Endodermal cell (in vitro differentiated cells): ENCODE measurements at places on chromosomes 6 and 20. TPM values are rescaled to one million over a fixed set of nuclear protein-coding genes. Genes with fewer than 3 reads are reported as not detected.

Gene RSPH4A
- total RNA-seq, result 0.88 and 0.92 TPM in 2 replicates

GRCh38 chr6:21450149-21450548, 143.4 kb upstream of the SOX4 start:
- peak; percentile 57 for DNase-seq

Gene NKX2-2
- total RNA-seq, result 0.31 to 0.46 TPM in 2 of 3 replicates, not detected in the other

Gene HDGFL1
- not detected in 2 replicates for total RNA-seq

Gene MAS1
- 0.04 TPM in 1 of 3 replicates, not detected in the others for total RNA-seq

DNA sequence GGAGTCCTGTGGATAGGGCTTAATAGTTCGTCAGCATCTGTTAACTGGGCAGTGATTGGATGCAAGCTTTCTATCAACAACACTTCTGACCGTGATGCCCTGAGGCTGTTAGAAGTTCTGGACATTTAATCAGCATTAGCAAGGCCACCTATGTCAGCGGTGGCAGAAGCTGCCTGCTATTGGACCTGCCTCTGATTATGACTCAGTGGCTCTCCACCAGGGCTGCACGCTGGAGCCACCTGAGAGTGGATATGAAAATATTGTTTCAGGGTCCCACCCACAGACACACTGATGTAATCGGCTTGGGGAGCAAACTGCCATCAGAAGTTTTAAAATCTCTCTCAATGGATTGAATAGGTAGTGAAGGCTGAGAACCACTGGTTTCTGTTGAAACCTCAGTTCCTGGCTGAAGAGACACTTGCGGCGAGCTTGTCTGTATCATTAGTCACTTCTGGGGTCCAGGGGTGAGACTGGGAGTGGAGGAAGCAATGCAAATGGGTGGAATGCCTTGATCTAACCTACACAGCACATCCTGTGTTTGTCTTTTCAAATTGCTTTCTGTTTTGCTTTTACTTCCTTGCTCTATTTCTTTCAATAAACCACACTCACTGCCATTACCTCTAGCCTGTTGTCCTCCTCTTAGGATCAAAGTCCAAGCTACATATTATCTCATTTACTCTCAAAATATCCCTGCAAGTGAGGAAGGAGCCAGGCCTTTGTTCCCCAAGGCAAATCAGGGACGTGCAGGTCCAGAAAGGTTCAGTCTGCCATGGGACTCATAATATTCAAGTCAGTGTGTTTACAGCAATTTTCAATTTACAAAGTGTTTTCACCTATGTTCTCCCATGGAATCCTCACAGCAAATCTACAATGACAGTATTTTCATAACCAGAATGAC, 4.2 kb downstream of the CLIC5 start:
- no peak for DNase-seq

GRCh38 chr20:38450412-38450975, 15.4 kb upstream of the SNHG17 start:
- DNase-seq, result no peak

Gene THBD
- total RNA-seq, result 1.2 to 2.2 TPM (median 2.0 TPM) in 3 replicates

DNA sequence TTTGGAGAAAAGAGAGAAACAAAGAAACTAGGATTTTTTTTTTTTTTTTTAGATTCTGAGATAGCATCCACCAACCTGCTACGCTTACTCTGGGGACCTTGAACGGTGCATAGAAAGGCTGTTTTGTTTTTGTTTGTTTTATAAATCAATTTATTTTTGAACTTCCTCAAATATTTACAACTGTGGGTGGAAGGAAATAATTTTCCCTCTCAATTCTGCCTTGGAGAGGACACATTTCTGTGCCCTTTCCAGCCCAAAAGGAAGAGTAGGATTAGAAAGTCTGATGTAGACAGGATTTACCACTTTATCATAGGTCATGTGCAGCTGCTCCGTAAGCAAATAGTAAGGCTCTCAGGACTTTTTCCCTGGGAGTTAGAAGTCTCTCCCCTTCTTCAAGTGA, 190.5 kb downstream of the NKAIN2 start:
- DNase-seq, result no peak

- no peak for DNase-seq
Observed at GRCh38 chr6:69771158-69771906, 25.5 kb downstream of the LMBRD1 start.

DNA sequence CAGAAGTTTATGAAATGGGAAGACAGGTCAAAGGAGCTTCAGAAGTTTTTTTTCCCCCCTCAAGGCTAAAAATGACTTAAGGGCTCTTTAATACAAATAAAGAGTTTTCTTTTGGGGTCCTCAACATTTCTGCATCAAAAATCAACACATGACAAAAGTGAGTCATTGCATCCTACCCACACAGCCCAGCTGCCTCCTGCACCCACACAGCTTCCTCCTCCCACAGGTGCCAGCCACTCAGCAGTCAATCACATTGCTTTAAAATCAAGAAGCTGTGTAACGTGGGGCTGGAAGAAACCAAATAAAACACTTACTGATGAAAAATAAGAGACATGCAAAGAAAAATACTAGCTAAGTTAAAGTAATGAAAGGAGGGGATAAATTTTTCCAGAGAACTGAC, 68.5 kb downstream of the MAP3K5 start:
- DNase-seq, result no peak

- DNase-seq, result peak; percentile 29
Observed at GRCh38 chr20:42046371-42047085, 428.4 kb upstream of the CHD6 start.

DNA sequence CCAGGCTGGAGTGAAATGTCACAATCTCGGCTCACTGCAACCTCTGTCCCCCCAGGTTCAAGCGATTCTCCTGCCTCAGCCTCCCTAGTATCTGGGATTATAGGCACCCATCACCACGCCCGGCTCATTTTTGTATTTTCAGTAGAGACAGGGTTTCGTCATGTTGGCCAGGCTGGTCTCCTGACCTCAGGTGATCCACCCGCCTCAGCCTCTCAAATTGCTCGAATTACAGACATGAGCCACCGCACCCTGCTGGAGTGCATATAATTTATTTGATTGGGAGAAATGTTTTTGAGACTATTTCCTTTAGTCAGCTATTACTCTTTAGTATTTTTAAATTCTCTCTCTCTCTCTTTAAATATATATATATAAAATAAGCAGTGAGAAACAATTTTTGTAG, 29.8 kb downstream of the FAM83B start:
- DNase-seq, result no peak

DNA sequence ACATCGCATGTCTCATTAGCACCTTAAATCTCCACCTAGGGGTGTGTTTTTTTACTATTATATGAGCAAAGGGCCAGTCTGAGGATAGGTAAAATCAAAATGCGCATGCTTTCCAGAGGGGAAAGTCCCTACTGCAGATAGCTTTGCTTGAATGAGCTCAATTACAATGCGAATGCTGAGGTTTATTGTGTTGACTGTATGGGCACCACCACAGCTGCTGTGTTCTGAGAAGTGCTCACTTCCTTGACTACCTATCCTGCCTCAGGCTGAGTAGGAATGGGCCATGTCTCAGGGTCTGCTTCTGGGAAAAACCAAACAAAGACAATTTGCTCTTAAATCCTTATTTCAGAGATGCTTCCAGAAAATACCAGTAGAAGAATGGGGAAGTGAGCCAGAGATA, 36.6 kb downstream of the MOCS1 start:
- no peak for DNase-seq

DNA sequence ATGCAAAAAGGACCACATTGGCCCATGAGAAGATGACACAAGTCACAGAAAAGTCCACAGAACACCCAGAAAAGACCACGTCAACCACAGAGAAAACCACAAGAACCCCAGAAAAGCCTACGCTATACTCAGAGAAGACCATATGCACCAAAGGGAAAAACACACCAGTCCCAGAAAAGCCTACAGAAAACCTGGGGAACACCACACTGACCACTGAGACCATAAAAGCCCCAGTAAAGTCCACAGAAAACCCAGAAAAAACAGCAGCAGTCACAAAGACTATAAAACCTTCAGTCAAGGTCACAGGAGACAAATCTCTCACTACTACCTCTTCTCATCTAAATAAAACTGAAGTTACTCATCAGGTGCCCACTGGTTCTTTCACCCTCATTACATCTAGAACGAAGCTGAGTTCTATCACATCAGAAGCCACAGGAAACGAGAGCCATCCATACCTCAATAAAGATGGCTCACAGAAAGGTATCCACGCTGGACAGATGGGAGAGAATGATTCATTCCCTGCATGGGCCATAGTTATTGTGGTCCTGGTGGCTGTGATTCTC, 11.2 kb downstream of the MUCL3 start:
- no peak for DNase-seq

- peak; percentile 49 for DNase-seq
Observed at GRCh38 chr6:54621285-54621684, 225.3 kb upstream of the FAM83B start.

GRCh38 chr6:29596381-29596900, 11.5 kb downstream of the OR2H2 start:
- peak; percentile 50 for DNase-seq

- DNase-seq, result no peak
Observed at GRCh38 chr20:35117196-35117595, 24.6 kb upstream of the TRPC4AP start.

GRCh38 chr20:34250005-34250404, 8.8 kb downstream of the ASIP start:
- DNase-seq, result no peak

Gene ZNF165
- 3.3 to 7.9 TPM (median 7.1 TPM) in 3 replicates for total RNA-seq
